ENCODE measurements at places on chromosomes 7 and 10.

DNA sequence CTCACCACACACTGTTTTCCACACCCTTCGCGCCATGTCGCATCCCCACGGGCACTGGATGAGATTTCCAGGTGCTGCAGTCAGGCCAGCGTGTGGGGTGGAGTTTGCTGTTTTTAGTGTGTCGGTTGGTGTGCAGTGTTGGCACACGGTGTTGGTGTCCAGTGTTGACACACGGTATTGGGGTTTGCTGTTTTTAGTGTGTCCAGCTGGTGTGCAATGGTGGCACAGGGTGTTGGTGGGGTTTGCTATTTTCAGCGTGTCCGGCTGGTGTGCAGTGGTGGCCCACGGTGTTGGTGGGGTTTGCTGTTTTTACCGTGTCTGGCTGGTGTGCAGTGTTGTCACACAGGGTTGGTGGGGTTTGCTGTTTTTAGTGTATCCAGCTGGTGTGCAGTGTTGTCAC is 20.1 kb upstream of the PRKAR1B start:
- DNase-seq = no peak

DNA sequence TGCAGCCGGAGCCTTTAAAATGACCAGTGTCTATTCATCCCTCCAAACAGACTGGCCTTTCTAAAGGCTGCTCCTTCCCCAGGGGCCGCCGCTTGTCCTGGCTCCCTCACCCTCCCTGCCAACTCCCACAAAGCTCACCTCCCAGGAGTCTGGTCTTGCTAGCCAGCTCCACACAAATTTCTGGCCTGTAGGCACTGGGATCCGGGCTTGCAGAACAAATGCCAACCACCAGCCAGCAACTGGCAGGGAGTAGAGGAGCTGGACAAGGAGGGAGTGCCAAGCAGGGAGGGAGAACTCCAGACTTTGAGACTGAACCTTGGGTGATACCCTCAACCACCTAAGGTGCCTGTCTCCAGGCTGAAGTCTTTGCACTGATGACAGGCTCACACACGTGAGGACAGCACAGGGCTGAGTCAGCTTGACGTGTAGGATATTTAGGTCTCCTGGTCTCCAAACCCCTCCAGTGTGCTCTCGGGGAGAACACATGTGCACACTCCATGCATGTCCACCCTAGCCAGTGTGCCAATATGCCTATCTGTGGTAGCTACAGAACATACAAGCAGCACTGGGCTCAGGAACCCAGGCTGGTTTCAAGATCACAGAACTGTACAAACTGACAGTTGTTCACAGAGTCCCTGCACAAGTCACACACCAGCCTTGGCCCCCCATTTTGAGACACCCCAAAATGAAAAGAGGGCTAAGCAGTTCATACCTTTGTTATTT is 6.0 kb downstream of the PAX2 start:
- DNase-seq = no peak

DNA sequence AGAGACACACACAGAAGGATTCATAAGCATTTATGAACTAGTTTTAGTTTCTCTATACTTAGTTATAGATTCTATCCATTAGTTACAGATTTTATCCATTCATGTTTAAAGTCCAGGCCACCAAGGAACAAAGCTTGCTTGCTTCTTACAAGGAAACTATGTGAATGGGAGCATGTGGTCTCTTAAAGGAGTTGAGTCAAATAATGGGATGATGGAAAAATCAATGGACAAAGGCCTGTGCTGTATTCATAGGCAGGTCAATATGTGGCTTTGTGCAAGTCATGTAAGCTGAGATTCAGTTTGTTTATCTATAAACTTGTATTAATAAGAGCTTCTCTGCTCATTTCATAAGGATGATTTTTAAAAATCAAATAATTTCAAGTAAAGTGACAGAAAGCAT is 172.8 kb upstream of the CDK1 start:
- no peak for DNase-seq

GRCh38 chr7:45638916-45639315 is 64.7 kb downstream of the ADCY1 start:
- DNase-seq = no peak

DNA sequence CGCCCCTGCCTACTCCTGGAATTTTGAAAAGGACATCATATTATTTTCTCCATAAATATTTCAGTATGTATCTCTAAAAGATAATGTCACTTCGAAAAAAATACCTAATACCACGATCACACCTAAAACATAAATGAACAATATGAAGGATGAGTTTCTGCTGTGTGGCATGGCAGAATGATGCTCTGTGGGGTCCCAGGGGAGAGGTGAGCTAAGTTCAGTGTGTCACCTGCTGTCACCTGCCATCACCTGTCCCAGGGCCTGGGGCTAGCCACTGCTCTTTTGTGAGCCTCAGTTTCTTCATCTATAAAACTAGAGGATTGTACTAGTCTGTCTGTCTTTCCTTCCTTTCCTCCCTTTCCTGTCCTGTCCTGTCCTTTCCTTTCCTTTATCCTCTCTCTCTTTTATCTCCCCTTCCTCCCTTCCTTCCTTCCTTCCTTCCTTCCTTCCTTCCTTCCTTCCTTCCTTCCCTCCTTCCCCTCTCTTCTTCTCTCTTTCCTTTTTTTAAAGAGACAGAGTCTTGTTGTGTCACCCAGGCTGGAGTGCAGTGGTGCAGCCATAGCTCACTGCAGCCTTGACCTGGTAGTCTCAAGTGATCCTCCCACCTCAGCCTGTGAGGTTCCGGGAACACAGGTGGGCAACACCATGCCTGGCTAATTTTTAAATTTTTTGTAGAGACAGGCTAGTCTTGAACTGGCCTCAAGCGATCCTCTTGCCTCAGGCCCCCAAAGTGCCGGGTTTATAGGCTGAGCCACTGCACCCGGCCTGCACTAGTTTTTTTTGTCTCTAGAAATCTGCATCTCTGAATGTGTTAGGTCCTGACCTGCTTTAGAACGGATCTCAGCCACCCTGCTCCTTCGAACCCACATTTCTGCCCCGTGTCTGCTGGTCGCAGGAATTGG is 43.1 kb downstream of the CUX1 start:
- DNase-seq = no peak

DNA sequence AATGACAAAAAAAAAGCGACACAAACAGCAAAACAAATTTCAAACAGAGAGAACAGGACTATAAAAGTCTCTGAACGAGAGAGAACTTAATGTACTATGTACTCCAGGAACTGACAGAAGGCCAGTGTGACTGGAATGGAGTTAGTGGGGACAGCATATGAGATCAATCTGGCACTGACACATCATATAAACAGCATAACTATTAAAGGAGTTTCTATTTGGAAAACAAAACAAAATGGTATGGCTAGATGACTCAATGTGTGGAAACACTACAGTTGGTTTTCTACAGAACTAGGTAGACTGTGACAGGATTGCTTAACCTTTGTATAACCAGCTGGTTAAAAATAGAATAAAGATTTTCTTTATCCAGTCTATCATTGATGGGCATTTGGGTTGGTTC is 232.9 kb upstream of the KAT6B start:
- peak; percentile 90 for DNase-seq

DNA sequence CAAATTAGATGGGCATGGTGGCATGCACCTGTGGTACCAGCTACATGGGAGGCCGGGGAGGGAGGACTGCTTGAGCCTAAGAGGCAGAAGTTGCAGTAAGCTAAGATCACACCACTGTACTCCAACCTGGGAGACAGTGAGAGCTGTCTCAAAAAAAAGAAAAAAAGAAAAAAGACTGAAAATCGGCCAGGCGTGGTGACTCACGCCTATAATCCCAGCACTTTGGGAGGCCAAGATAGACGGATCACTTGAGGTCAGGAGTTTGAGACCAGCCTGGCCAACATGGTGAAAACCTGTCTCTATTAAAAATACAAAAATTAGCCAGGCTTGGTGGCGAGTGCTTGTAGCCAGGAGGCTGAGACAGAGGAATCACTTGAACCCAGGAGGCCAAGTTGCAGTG is 11.9 kb downstream of the RNF216 start:
- no peak for DNase-seq

- no peak for DNase-seq
Measured at GRCh38 chr7:133846203-133846945, 280.8 kb upstream of the LRGUK start.

GRCh38 chr10:113991091-113991860 is 52.4 kb upstream of the ADRB1 start:
- no peak for DNase-seq

DNA sequence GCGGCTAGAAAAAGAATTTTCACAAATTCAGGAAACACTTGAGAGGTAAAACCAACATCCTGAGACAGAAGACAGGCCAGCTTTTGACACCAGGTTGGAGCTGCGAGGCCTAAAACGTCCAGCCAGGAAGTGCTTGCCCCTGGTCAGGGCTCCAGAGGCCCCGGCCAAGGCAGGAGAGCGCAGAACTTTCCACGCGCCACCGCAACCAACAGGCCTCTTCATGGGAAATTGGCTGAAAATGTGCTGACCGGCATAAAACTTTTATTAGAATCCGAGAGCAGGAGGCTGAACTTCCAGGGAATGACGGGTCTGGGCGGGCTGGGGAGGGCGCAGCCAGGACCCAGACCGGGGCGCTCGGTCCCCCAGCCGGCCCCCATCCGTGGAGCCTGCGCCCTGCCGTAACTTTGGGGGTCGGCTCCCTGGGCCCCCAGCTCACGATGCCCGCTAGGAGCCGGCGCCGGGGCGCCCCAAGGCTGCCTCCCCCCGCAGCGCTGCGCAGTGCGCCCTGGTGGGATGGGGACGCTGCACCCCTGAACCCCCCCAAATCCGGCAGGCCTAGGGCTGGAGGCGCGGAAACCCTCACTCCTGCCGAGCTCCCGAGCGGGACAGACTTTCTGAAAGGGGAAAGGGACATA is 414.0 kb upstream of the MKI67 start:
- no peak for DNase-seq

GRCh38 chr10:63376560-63377304 is 89.0 kb downstream of the JMJD1C start:
- DNase-seq = peak; percentile 94

DNA sequence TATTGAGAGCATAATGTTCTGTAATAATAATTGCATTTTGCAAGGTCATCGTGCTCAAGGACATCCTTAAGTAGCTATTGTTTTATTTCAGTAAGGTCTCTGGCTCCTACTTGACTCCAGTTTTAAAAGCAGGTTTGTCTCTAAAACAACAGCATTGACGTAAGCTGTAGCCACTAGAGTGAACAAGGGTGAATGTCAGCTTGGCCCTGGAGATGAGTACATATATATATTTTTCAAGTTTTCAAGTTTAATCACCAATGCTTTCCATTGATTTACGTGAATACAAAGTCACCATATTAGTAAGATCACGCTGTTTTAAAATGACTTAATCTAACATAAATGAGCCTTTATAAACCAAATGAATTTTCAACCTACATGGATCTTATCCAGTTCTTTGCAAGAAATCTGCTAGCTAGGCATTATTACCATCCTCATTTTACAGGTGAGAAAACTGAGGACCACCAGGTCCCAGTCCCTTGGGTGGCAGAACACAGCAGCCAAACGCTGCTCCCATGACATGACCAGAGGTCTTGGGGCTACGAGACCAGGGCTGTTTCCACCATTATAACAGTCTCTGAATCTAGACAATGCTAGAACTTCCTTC is 57.2 kb upstream of the ELMO1 start:
- DNase-seq = no peak

DNA sequence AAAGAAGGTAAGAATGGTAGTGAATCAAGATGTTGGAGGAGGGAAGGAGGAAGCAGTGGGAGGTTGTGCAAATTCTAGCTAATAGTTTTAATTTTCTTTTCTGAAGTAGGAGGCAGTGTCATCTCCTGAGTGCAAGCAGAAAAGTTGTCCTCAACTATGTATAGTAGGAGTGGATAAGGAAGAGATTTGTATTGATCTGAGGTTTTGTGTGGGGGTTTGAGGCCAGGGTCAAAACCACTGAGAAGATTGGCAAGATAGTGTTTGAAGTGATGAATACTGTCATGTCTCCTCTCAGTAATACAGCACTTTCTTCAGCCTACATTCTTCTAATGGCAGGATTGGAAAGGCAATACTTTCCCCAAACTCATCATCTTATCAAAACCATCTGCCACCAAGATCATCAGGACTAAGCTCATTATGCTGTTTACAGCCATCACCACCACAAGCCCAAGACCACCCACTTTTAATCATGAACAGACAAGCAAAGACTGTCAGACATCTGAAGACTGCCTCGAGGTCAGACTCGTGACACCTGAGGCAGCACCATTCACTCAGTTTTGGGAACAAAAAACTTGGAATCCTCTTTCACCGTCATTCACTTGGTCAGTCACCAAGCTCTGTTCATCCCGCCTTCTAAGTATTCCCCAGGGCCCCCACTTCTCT is 1.5 kb upstream of the MIOS start:
- DNase-seq = no peak

DNA sequence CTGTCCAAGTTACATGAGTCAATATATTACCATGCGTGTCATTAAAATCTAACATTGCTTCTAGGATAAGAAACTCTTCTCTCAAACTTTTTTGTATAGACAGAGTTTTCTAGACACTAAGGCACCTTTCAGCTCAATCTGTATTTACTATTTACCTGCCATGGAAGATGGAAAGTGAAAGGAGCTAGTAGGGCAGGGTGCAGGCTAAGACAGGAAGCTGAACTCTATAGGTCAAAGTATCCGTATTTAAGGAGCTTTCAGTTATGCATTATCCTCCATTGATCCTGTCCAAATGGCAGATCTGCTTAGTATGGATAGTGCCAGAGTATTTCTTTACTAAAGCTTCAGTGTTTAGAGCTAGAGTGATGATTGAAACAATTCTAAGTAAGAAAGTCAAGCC is 612.8 kb downstream of the IPMK start:
- DNase-seq = no peak

DNA sequence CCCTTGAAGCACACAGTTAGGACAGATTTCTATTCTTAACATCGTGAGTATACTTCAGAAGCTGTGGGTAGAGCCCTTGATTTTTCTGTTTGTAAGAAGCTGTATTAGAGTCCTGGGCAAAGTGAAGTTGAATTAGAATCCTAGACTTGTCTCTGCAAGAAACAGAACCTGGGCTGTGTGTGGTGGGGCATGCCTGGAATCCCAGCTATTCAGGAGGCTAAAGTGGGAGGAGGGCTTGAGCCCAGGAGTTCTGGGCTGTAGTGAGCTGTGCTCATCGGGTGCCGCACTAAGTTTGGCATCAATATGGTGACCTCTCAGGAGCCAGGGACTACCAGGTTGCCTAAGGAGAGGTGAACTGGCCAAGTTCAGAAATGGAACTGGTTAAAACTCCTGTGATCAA is 183.4 kb downstream of the GNAI1 start:
- no peak for DNase-seq

DNA sequence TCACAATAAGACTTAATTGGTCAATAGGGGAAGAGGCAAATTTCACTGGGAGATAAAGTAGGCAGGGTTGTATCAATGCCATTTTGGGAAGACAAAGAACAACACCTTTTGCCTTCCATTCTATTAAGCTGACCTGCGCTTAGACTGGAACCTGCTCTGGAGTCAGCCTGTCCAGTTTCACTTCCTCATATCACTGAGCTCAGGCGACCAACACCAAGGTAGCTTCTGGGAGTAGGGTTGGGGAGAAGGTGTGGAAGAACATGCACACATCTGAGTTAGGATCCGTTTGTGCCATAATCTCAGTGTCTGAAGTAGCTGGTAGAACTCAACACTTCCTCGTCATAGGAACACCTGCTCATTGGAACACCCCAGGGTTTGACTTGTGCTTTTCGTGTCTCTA is 527.4 kb upstream of the IGFBP3 start:
- no peak for DNase-seq

- no peak for DNase-seq
Measured at GRCh38 chr10:5906651-5907050, 16.6 kb downstream of the FBH1 start.
